ENCODE measurements at places on chromosomes 2 and 18.

DNA sequence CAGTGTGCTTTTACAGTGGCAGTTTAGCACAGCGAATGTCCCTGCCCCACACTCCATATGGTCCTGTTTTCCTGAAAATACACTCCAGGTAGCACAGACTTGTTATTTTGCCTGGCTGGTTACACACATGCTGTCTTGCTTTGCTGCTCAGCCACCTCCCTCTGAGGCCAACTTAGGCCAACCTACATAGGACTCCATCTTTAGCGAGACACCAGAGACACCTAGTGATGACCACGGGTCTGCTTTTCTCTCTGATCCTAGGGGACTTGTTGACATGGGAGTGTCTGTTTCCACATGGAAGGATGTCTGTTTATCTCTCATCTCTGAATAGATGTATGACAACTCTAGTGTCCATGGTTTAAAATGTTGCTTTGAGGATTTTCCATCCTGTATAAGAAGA, 43.3 kb downstream of the PLEKHB2 start:
- DNase-seq = no peak

DNA sequence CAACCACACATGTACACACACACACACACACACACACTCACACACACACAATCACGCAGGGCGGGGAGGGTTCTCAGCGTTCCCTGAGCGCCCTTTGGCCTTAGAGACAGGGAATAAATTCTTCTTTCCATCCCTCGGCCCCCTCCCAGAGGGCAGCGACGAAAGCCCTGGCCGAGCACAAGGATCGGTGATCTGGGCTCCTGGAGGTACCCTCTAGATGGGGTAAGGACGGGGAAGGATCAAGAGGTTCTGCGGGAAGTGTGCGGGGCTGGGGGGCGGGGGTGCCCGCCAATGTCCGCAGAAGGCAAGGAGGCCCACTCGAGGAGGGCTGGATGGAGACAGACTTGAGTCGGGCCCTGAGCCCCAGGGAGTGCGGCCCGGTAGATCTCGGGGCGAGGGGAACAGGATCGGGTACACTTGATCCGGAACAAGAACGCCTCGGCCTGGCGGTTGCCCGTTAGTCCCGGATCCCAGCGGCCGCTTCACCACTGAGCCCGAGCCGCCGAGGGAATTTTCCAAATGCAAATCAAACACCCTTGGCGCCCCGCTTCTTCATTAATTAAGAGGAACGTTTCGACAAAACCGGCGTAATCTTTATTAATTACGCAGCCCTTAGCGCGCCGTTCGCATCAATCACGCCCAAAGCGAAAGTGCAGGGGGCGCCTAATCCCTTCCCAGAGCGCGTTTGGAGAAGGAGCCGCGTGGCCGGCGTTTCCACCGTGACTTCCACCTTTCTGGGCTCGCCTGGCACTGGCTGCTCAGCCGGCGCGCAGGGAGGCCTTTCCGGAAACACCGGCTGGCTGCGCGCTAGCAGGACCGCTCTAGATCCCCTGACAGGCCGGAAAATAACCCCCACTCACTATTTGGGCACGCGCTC, 7.0 kb upstream of the PAX3 start:
- no peak for DNase-seq

DNA sequence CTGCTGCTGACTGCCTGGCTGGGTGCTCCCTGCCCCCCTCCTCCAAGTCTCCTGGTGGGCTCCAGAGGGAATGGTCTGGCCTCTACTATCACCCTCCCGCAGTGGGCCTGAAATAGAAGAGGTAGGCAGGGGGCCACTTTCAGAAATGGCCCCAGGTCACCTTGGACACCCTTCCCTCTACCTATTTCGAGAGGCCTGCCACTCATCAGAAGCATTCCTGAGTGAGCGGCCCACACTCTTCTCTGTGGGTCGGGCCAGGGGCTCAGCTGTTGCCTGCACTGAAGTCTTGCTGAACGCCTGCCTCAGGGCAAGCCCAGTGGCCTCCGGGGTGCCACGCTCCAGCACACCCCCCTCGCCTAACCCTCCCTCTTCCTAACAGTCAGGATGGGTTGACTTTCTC, 124.9 kb downstream of the TNS1 start:
- DNase-seq = no peak

GRCh38 chr2:134601264-134601663, 117.5 kb downstream of the TMEM163 start:
- no peak for DNase-seq

GRCh38 chr18:76528477-76529432, 33.7 kb upstream of the ZNF516 start:
- no peak for DNase-seq

- DNase-seq = no peak
Observed at GRCh38 chr2:130834931-130835765, 1.6 kb upstream of the ARHGEF4 start.

GRCh38 chr2:235678712-235679111, 184.9 kb downstream of the AGAP1 start:
- DNase-seq = no peak
